Smooth muscle cell of the umbilical artery (primary cell): ENCODE measurements at places on chromosomes 7 and 10. TPM values are rescaled to one million over a fixed set of nuclear protein-coding genes. Genes with fewer than 3 reads are reported as not detected.

PLA2G12B gene
- total RNA-seq, result not detected in 2 replicates

TBL2 gene
- total RNA-seq, result 114 and 120 TPM in 2 replicates

CPN1 gene
- not detected in 2 replicates for total RNA-seq

TRIM56 gene
- 14.3 and 36.2 TPM in 2 replicates for total RNA-seq

NANOS1 gene
- total RNA-seq, result 0.23 and 0.30 TPM in 2 replicates

CCL24 gene
- total RNA-seq, result not detected in 2 replicates

PKD1L1 gene
- under 0.01 TPM in 2 replicates for total RNA-seq

FEZF1 gene
- total RNA-seq, result not detected in 2 replicates

OR6B1 gene
- total RNA-seq, result not detected in 2 replicates

PNLIPRP3 gene
- not detected in 2 replicates for total RNA-seq

UBE2H gene
- 77.5 and 88.6 TPM in 2 replicates for total RNA-seq

ZNF365 gene
- total RNA-seq, result 2.7 and 2.8 TPM in 2 replicates

AS3MT gene
- 3.9 and 5.3 TPM in 2 replicates for total RNA-seq

NME8 gene
- not detected in 2 replicates for total RNA-seq

CPA4 gene
- total RNA-seq, result 113 and 524 TPM in 2 replicates

TFPI2 gene
- total RNA-seq, result 649 and 876 TPM in 2 replicates

ZNF503 gene
- total RNA-seq, result 6.7 and 7.7 TPM in 2 replicates

TCAF2 gene
- total RNA-seq, result 1.8 and 2.4 TPM in 2 replicates

CPXM2 gene
- 3.6 and 6.8 TPM in 2 replicates for total RNA-seq

GHRHR gene
- total RNA-seq, result not detected in 2 replicates

HOGA1 gene
- under 0.01 and 0.32 TPM in 2 replicates for total RNA-seq

PRTFDC1 gene
- total RNA-seq, result 6.8 and 11.3 TPM in 2 replicates

NRBF2 gene
- total RNA-seq, result 50.8 and 52.0 TPM in 2 replicates

NUTM2E gene
- 0.05 TPM in 1 of 2 replicates, not detected in the other for total RNA-seq

MYL10 gene
- total RNA-seq, result not detected in 2 replicates

PIK3AP1 gene
- total RNA-seq, result 0.88 and 0.89 TPM in 2 replicates

SPDYE6 gene
- not detected in 2 replicates for total RNA-seq

NPC1L1 gene
- total RNA-seq, result under 0.01 TPM in 1 of 2 replicates, not detected in the other

SEC61A2 gene
- 12.5 and 16.3 TPM in 2 replicates for total RNA-seq

CCDC172 gene
- total RNA-seq, result not detected in 2 replicates

LUC7L2 gene
- total RNA-seq, result 38.3 and 52.8 TPM in 2 replicates

HTRA1 gene
- total RNA-seq, result 227 and 344 TPM in 2 replicates

ADRB1 gene
- total RNA-seq, result not detected in 2 replicates

CHN2 gene
- total RNA-seq, result 0.28 and 1.5 TPM in 2 replicates

THSD7A gene
- 0.14 and 0.30 TPM in 2 replicates for total RNA-seq

CYP2C19 gene
- not detected in 2 replicates for total RNA-seq

MORN4 gene
- 4.8 and 6.6 TPM in 2 replicates for total RNA-seq

PNLIP gene
- not detected in 2 replicates for total RNA-seq

RAB19 gene
- not detected in 2 replicates for total RNA-seq

LRRTM3 gene
- under 0.01 and 0.09 TPM in 2 replicates for total RNA-seq

CISD1 gene
- 14.6 and 25.1 TPM in 2 replicates for total RNA-seq

PPP1R9A gene
- total RNA-seq, result 0.30 and 0.51 TPM in 2 replicates

ZNF488 gene
- under 0.01 TPM in 1 of 2 replicates, not detected in the other for total RNA-seq

RBP3 gene
- under 0.01 TPM in 1 of 2 replicates, not detected in the other for total RNA-seq

ATRNL1 gene
- 0.97 and 2.7 TPM in 2 replicates for total RNA-seq

NOS3 gene
- total RNA-seq, result 2.1 and 6.5 TPM in 2 replicates

FAM180A gene
- 7.2 TPM in 1 of 2 replicates, not detected in the other for total RNA-seq

HSPA12A gene
- 10.7 and 20.9 TPM in 2 replicates for total RNA-seq
